ENCODE measurements at places on chromosomes 2 and 18.

DNA sequence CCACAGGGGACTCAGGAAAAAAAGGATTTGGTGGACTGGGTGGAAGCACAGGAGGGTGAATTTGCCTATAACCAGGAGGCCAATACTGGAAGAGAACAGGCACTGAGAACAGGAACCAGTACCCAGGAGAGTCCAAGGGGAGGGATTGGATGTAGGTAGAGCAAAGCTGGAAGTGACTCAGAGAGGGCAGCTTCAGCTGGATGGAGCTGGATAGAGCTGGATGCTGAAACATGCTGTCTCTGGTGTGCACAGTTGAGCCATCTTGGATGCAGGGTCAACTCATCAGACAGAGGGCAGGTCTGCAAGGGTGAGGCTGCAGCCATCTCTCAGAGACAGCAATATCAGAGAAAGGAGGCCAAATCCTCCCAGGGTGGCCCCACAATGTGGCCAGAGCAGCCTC, 134.0 kb downstream of the GALNT14 start:
- DNase-seq = no peak

GRCh38 chr2:213848631-213849030, 562.2 kb upstream of the VWC2L start:
- DNase-seq = no peak

DNA sequence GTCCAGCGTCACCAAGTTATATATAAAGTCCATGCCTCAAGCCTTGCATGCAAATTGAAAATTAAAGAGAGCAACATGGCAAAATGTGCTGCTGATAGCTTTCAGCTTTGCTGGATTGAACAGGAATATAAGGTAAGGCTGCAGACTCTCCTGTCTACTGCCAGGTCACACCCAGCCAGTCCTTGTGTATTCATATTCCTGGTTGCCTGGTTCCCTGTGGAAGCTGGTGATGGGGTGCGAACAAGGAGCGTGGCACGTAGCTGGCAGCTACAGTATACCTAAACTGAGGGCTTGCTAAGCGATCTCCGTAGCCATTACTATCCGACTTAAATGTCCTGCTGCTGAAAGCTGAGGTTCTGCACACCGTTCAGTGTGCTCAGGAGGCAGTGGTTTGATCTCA, 50.1 kb upstream of the NOSTRIN start:
- DNase-seq = no peak

- no peak for DNase-seq
Measured at GRCh38 chr2:71005271-71006202, 10.9 kb upstream of the TEX261 start.

DNA sequence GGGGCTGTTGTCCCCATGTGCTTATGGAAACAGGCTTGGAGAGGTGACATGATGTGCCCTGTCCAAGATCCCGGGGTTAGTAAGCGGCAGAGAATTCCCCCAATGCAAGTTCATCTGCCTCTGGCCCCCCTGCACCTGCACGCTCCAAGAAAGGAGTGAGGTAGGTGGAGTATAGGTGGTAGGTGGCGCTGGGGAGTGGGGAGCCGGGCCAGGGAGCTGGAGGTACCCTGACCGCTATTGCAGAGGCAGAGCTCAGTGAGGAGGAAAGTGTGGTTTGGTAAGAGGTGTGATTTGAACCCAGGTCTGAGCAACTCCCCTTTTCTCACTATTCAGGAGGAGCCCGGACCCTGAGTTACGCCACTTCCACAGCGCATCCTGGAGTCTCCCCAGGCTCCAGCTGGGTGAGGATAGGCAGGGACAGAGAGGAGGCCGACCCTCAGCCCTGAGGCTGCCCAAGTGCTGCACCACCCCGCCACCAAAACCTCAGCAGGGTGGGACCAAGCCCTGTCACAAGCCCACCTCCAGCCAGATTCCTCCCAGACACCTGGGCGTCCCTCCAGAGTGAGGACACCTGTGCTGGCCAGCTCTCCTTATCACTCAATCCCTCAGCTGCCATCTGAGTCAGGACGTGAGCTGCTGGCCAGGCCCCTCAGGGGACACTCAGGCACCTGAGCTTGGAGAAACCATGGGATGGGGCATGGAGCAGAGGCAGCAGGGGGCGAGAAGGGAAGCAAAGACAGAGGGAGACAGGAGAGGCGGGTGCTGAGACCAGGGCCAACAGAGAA, 5.6 kb downstream of the HAAO start:
- DNase-seq = no peak

DNA sequence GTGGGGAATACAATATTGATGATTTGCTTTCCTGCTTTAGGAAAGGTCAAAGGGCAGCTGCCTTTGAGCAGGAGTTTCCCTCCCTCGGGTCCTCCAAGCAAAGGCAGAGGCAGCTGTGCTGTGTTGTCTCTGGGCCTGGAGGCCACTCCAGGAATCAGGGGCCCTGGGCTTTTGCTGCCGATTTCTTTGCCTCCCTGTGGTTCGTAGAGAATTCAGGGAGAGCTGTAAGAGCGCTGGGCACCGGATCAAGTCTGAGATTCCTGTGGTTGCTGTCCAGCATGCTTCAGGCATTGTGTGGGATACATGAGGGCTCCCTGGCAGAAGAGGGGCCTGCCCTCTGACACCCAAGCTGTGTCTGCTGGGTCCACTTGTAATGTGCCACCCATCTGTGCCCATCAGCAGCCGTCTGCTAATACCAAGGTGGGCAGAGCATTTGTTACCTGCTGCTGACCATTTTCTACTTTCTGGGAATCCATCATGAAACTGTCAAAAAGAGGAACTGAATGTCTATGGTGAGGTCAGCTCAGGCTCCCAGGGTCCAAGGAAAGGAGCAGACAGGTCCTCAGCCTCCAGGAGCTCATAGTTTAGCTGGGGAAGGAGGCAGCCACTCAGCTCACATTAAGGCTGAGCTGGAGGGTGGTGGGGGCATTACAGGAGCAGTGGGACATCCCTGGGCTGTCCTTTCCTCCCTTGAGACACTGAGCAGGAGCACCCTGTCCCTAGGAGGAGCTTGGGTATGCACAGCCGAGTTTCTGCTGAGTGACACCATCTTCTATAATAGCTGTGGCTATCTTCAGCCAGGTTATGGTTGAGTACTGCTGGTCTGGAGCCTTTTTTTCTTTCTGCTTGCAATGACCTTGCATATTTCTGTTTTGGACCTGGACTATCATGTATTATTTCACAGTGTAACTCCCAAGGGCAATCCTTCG, 68.5 kb downstream of the CTIF start:
- peak; percentile 82 for DNase-seq

- peak; percentile 60 for DNase-seq
Measured at GRCh38 chr2:174764280-174765255, at the start of gene CHRNA1. Gene CHRNA1 (minus strand): TSS chr2:174764472. CDS start chr2:174764394, 78 bp downstream.

GRCh38 chr2:27320958-27321543, 1.8 kb downstream of the MPV17 start:
- peak; percentile 93 for DNase-seq

DNA sequence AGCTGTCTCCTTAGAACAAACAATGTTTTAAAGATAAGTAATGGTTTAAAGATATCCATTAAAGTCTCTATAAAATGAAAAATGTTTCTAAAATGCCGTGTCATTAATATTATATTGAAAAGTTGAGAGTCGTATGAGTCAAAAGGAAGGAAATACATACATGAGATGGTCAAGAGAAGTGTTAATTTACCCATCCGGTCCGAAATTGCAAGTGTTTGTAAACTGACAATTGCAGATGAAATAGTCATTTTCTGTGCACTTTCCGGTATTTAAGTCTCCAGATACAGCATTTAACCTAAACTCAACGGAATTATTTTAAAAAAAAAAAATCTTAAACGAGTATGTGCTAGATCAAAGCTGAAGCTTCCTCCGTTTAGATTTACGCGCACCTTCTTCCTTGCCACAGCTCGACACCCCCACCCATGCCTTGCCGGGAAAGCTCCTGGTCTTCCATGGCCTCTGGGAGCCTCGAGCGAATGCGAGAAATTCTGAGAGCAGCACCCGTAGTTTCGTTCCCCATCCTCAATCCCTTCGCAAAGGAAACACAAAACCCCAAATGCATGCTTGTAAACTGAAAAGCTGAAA, 1.8 kb downstream of the DSC3 start:
- no peak for DNase-seq

DNA sequence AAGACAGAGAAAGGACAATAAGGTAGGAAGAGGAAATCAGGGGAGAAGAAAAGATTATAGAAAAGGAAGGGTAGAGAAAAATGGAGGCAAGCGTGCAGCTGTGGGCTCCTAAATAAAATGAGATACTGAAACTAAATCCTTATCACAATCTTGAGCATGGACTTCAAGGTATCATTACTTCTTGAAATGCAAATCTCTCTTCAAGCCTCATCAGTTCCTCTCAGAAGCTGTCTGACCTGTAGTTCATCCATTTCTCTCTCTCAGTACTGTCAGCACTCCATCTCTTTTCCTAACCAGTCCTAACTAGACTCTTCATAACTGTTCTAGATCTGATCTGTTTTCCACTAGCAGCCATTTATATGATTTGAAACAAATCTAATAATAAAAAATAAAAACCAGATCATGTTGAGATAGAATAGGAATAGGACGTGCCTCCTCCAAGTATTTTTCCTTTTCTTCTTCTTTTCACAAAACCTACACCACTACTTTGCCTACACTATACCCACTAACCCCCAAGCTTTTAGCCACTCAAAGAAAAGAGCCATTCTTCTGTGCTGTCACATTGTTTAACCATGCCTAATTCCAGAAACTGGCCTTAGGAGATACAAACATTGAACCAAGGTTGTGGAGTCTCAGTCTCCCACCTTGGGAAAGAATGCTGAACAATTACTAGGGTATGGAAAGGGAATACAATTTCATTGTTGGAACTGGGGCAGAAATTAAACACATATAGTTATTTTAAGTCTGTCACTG, 21.1 kb downstream of the BABAM2 start:
- DNase-seq = no peak

DNA sequence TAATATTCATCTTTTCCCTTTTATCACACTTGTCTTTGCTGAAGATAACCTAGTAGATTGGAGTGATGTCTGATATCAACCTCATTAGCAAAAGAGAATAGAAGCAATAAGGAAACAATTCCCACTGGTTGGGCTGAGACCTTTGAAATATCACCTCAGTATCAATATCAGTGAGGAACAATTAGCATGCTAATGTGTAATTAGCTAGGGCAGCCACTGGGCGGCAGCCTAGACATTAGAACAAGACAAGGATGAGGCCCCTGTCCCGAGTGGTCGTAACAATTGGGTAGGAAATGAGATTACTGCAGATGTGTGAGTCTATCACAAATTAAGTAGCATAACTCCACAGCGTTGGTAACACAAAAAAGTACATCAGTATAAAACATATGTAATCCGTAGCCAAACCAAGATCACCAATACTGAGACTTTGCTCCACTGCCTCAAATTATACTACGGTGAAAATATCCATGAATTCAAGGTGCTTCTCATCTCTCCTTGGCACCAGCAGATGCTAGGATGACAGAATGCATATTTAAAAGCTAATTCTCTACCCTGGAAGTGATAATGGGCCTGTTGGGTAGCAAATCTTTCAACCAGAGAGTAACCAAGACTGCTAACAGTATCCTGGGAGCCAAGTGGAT, 99.1 kb downstream of the ALPK2 start:
- DNase-seq = peak; percentile 44

DNA sequence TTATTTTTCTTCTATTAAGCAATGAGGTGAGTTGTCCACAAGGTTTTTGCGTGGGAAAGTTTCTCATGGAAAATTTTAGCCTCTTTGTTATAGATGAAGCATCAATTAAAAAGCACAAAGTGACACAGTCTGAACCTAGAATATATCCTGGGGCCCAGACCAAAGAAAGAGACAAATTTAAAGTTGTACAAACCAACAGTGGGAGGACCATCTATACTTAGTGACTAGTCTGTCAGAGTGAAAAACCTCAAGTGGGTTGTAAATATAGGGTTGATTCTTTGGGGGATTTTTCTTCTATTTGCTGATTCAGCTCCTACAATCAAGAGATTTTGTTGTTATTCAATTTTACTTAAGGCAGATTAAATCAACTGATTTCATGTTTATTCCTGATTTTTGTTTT, 256.2 kb downstream of the SATB2 start:
- no peak for DNase-seq

DNA sequence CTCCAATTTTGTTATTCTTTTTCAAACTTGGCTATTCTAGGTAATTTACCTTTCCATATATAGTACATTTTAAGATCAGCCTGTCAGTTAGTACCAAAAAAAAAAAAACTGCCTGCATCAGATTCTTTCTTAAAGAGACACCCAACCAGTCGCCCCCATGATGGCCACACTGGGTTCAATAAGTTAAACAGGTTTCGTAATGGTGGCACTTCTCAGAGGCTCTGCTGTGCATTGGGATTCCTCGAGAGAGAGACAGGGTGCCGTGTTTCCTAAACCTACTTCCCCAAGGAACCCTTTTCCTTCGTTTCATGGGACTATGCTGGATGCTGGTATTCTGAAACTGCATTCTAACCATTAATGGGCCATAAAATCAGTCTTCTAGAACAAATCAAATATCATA, 37.4 kb downstream of the MYO7B start:
- no peak for DNase-seq

DNA sequence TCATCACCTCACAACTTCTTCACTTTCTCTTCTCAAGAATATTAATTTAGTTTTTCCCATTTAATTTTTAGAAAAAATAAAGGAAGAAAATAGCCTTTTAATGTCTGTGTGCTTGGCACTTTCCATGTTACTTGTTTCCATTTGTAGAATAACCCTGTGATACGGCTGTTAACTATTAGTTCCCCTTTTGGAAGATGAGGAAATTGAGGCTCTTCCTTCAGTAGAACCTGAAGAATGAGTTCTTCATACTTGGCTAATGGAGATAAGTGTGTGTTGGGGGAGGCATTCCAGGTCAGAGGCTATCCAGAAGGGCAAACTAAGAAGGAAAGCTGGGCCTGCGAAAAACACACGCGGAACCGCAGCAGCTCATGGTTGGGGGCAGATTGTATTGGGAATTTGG, 38.3 kb downstream of the ZNF532 start:
- no peak for DNase-seq

DNA sequence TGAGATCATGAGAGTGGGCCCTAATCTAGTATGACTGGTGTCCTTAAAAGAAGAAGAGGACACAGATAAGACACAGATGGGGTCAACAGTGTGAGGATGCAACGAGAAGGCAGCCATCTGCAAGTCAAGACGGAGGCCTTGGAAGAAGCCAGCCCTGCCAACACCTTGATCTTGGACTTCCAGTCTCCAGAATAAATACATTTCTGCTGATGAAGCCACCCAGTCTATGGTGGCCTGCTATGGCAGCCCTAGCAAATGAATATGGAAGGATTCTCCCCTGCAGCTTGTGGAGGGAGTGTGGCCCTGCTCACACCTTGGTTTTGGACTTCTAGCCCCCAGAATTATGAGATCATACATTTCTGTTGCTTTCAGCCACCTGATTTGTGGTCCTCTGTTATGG, 12.3 kb downstream of the CTIF start:
- DNase-seq = no peak

GRCh38 chr18:11146947-11147345, 2.4 kb downstream of the PIEZO2 start:
- DNase-seq = no peak

GRCh38 chr2:28148566-28148965, 244.1 kb upstream of the FOSL2 start:
- DNase-seq = no peak

DNA sequence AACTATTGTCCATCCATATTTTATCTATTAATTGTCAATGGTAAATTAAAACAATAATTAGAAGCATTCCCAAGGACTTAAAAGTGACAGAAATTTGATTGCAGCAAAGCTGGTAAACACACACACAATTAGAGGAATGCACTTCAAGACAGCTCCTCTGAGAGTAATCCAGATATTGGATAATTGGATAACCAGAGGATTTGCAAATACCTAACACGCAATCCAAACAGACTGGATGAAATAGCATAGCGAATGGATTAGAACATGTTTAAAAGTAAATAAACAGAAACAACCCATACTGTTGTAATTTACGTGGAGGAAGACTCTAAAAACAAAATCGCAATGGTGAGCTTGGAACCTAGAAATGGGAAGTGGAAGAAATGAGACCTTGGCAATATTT, 239.8 kb downstream of the METTL4 start:
- DNase-seq = no peak

Data from hepatic stellate cell (primary cell).